ENCODE measurements at places on chromosomes 2 and 18. TPM values are rescaled to one million over a fixed set of nuclear protein-coding genes. Genes with fewer than 3 reads are reported as not detected.

GRCh38 chr2:239724194-239724849 is 300.8 kb downstream of the NDUFA10 start:
- peak; percentile 50 for DNase-seq

GRCh38 chr2:20499387-20499786 is 52.5 kb downstream of the RHOB start:
- no peak for DNase-seq

- no peak for DNase-seq
Measured at GRCh38 chr2:108918941-108919341, 70.1 kb downstream of the EDAR start.

GRCh38 chr2:168935810-168936581 is 34.9 kb downstream of the G6PC2 start:
- no peak for DNase-seq

DNA sequence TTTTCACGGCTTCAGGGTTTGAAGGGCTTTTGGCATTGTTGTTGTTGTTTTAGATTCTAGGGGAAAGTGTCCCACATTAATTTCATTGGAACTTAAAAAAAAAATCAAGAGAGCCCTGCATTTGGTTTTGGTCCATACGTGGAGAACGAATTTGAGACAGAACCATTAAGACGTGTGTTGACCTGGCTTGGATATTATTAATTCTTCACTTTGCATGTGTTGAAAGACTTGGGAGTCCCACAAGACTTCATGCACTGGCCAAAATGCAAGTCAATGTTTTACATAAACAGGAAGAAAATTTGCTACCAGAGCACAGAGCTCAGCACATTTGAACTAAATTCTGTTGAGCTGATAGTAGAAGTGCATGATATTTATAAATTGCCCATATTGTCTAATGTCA is 761.2 kb upstream of the ACVR2A start:
- no peak for DNase-seq

DNA sequence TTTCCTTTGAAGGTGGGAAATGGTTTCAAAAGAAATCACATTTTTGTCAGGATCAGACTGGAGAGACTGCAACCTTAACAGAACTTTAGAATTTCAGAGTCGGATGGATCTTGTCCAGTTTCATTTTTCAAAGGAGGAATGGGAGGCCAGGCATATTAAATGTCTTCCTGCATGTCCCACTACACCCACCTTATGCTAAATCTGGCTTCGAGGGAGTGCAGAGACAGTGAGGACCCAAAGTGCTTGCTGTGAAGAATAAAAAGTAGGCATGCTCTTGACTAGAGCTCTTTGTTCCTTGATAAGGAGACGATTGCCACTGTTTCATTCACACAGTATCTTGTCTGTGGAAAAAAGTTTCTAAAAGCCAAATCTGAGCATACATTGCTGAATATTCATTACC is 197.6 kb downstream of the SLC4A3 start:
- no peak for DNase-seq

DNA sequence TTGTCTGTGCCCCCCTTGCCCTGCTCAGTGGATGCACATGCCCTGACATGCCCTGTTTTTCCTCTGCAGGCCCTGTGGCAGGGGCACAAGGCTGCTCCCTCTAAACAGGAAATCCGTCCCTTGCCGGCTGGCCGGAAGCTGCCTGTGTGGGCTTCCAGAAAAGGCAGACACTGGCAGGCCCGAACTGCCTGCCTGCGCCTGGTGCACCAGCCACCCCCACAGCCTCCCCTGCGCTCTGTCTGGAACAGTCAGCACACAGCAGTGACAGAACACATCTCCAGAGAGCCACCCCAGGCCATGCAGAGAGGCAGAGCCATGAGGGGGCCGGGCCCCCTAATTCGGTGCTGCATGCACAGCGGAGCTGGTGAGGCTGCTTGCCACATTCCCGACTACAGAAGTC is 33.5 kb downstream of the LOXHD1 start:
- DNase-seq, result no peak

- DNase-seq, result no peak
Measured at GRCh38 chr18:49616618-49617328, 54.9 kb downstream of the LIPG start.

RIF1 gene
- 12.7 TPM for total RNA-seq

POTEI gene
- not detected for total RNA-seq
